ENCODE measurements at places on chromosomes 4 and X. TPM values are rescaled to one million over a fixed set of nuclear protein-coding genes. Genes with fewer than 3 reads are reported as not detected.

Gene COL4A5
- total RNA-seq = 33.5 TPM

Gene STPG2
- total RNA-seq = 0.75 TPM

Gene HAUS7
- total RNA-seq = 14.4 TPM

Gene PNMA5
- not detected for total RNA-seq

Gene SPANXB1
- total RNA-seq = not detected

Gene PRR32
- total RNA-seq = not detected

Gene ITGB1BP2
- total RNA-seq = 1.1 TPM

Gene UGT2B10
- not detected for total RNA-seq

Gene PCDH19
- 0.17 TPM for total RNA-seq

Gene TAF7L
- not detected for total RNA-seq

Gene AKAP17A
- total RNA-seq = 35.1 TPM

All from renal cortical epithelial cell (primary cell).